ENCODE measurements at places on chromosomes 1 and 21. TPM values are rescaled to one million over a fixed set of nuclear protein-coding genes. Genes with fewer than 3 reads are reported as not detected.

Gene PRELP
- total RNA-seq = not detected

Gene CRP
- not detected for total RNA-seq

Gene TFAP2E
- total RNA-seq = 0.14 TPM

Gene C1QTNF12
- total RNA-seq = 0.56 TPM

Gene SYT14
- 0.09 TPM for total RNA-seq

Gene ZBTB8A
- 12.6 TPM for total RNA-seq

Gene NUDT4B
- total RNA-seq = 28.2 TPM

Gene SELL
- 1.6 TPM for total RNA-seq

Gene KRTAP21-2
- not detected for total RNA-seq

Gene FLG
- total RNA-seq = under 0.01 TPM

Gene GNG4
- total RNA-seq = 1.2 TPM

Gene SH2D2A
- not detected for total RNA-seq

Gene C1orf116
- 0.17 TPM for total RNA-seq

Gene ZFP69B
- 1.2 TPM for total RNA-seq

Gene APOBEC4
- total RNA-seq = not detected

Gene PIGM
- total RNA-seq = 3.5 TPM

Gene SYCP1
- total RNA-seq = not detected

Gene SPRR5
- total RNA-seq = not detected

Gene ZMYM1
- 30.1 TPM for total RNA-seq

Gene HTR1D
- 0.28 TPM for total RNA-seq

Gene C1orf56
- total RNA-seq = 1.1 TPM

Gene SLC66A1
- 17.7 TPM for total RNA-seq

Gene AMY2B
- 0.51 TPM for total RNA-seq

Gene OLIG2
- not detected for total RNA-seq

Gene SIM2
- total RNA-seq = 0.05 TPM

Gene CR1L
- 0.14 TPM for total RNA-seq

Gene ZNF683
- not detected for total RNA-seq

Gene ATP8B2
- total RNA-seq = 108 TPM

Gene INKA2
- total RNA-seq = 9.7 TPM

Gene PDPN
- 65.0 TPM for total RNA-seq

Gene CENPL
- total RNA-seq = 13.4 TPM

Gene RGS1
- total RNA-seq = not detected

Gene FAM72B
- 3.4 TPM for total RNA-seq

Gene UBE2U
- not detected for total RNA-seq

Gene ALX3
- total RNA-seq = not detected

Gene EXTL1
- not detected for total RNA-seq

Gene SLAMF8
- total RNA-seq = not detected

Gene MIGA1
- total RNA-seq = 16.1 TPM

Gene MTF2
- 50.5 TPM for total RNA-seq

Gene TTC39A
- total RNA-seq = 4.1 TPM

Gene GRHL3
- total RNA-seq = not detected

Gene EXO1
- total RNA-seq = 17.6 TPM

Gene VHLL
- not detected for total RNA-seq

Gene FMO2
- total RNA-seq = 0.05 TPM

Gene GPX7
- total RNA-seq = 7.1 TPM

Gene CFAP126
- not detected for total RNA-seq

Gene LRP8
- total RNA-seq = 17.2 TPM

Gene HAO2
- total RNA-seq = not detected

Gene CD84
- total RNA-seq = not detected

Gene BEST4
- total RNA-seq = not detected

All from dermis blood vessel endothelial cell (primary cell).